IPS DF 6.9 (cell line): ENCODE measurements at places on chromosomes 3 and 15.

GRCh38 chr15:29743475-29743874, 78.8 kb downstream of the TJP1 start:
- DNase-seq, result no peak

GRCh38 chr15:60580650-60581376, 101.9 kb upstream of the ICE2 start:
- no peak for DNase-seq

DNA sequence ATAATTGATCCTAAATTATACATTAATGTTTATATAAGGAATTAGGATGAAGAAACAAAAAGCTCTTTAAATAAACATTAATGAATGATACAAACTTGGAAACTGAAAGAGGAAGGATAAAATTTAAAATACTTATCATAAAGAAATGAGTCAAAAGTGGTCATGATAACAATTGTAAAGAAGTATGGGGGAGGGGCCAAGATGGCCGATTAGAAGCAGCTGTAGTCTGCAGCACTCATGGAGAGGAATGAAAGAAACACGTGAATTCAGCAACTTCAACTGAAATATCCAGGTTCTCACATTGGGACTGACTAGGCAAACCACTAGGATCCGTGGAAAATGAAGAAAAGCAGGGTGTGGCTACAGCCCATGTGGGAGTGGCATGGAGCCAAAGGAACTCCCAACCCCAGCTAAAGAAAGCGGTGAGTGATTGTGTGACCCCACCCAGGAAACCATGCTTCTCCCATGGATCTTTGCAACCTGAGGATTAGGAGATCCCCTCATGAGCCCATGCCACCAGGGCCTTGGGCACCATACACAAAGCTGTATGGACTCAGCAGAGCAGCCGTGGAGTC, 13.1 kb upstream of the CP start:
- DNase-seq, result no peak

DNA sequence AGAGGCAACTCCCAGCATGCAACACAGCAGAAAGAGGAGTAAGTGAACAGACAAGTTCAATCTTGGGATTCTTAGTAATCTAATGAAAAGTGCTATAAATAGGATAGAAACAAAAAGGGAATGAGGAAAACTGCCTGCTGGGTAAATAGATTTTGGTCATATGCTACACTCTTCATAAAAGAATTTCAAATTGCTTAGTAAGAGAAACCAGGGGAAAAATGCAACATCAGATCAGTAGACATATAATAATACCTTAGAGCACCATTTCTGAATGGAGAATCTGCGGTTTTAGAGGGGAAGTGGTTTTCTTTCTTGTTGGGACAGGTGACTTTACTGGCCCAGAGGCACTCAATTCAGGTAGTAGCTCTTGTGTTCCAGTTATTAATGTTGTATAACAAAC, 13.4 kb upstream of the TBC1D5 start:
- no peak for DNase-seq

DNA sequence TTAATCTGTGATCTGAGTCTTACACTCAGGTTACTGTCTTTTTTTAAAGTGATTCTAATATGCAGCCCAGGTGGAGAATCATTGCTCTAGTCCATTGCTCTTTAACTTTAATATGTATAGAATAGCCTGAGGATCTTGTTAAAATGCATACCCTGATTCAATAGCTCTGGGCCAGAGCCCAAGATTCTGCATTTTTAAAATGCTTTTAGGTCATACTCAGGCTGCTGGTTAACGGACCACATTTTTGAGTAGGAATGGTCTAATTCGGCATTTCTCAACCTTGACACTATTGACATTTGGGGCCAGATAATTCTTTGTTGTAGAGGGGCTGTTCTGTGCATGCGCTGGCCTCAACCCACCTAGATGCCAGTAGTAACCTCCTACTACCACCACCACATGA, 20.9 kb upstream of the FSTL1 start:
- DNase-seq, result no peak

- no peak for DNase-seq
These were observed 118.2 kb upstream of the GOLIM4 start for GRCh38 chr3:168213920-168214319.

- peak; percentile 5 for DNase-seq
These were observed 111.0 kb upstream of the SYNPR start for GRCh38 chr3:63167113-63167512.

- no peak for DNase-seq
These were observed 54.3 kb upstream of the NEK10 start for GRCh38 chr3:27423463-27423862.

DNA sequence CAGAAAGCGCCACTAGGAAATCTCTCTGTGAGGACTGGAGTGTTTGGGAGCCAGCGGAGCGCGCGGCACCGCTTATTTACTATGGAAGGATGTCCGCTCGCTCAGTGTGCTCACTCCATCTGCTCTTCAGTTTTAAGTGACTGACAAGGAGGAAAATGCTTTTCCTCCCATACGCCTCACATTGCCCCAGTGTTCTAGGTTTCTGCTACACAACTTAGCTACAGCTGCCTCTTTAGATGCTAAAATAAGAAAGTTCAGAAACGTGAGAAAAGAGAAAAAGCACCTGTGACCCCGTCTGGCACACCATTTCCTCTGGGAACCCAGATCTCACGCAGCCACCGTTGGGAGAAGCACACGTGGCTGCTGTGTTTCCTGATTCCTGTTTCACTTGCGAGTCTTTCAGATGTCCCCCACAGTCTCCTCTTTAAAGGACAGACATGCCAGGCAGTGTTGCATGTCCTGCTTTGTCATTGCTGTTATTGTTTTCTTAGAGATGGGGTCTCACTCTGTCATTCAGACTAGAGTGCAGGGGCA, 11.7 kb upstream of the MUSTN1 start:
- DNase-seq, result no peak

DNA sequence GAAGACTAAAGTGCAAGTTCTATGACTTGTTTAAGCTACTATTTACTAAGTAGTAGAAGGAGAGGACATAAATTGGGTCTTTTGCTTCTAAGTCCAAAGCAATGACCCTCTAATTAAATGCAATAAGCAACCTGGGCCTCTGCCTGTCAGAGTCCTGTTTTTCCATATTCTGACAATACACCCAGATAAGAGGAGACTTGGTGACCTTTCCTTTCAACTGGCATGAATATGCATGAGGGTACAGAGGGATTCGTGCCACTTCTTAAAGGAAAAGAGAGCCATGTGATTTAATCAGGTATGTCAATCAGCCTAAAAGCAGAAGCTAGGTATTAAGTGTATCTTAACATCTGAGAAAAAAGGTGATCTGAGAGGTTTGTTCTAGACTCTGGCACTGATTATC, 50.7 kb upstream of the FGF7 start:
- peak; percentile 16 for DNase-seq

DNA sequence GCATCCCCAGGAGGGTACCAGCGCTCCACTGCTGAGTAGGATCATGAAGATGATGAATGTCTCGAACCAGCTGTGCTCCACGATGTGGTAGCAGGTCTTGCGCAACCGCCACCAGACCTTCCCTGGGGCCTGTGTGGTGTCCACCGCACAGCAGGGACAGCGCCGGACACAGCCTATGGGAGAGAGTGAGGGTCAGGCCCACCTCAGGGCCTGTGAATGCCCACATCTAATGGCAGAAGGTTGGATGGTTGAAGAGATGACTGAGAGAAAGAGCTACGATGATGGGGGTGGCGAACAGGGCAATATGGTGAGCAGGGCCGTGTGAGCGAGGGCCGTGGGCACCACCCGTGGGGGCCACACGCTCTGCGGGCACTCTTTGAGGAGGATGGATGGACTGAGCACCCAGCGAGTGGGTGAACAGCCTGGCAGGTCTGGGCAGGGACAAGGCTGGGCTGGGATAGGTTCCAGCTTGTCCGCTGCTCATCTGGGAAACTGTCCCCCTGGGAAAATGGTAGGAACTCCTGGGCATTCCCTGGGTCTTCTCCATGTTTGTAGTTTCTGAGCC, 74.1 kb downstream of the SCN5A start:
- DNase-seq, result no peak

- DNase-seq, result no peak
These were observed 77.4 kb downstream of the CD47 start for GRCh38 chr3:108013141-108014055.

GRCh38 chr15:52093539-52094510, 18.8 kb downstream of the BCL2L10 start:
- no peak for DNase-seq

DNA sequence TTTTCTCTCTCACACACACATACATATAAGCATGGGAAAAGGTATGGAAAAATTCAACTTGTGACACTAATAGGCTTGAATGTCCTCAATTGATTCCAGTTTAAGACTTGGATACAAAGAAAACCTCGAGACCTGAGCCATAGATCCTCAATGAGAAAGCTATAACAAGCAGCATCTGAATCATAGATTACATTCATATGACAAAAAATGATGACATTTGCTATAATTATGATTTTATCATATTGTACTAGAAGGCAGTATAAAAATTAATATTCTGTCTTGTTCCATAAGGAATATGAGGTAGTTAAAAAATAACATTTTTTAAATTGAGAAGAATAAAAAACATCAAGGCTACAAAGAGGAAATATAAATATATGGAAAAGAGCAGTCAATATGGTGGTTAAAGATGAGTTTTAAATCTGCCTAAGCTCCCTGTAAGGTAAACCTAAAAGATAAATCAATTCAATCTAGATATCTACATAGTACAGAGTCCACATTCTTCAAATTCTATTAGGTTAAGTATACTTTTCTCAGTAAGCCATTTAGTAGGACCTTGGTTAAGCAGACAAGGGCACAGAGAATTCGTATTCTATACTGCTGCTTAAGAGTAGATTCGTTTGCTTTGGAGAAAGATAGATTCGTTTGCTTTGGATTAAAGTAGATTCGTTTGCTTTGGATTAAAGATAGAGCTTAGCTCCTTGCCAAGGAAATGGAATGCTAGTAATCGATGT, 175.7 kb downstream of the STAG1 start:
- DNase-seq, result no peak

GRCh38 chr15:79240036-79240435, 42.5 kb upstream of the ANKRD34C start:
- no peak for DNase-seq

GRCh38 chr3:182052332-182052731, 340.6 kb downstream of the SOX2 start:
- no peak for DNase-seq

DNA sequence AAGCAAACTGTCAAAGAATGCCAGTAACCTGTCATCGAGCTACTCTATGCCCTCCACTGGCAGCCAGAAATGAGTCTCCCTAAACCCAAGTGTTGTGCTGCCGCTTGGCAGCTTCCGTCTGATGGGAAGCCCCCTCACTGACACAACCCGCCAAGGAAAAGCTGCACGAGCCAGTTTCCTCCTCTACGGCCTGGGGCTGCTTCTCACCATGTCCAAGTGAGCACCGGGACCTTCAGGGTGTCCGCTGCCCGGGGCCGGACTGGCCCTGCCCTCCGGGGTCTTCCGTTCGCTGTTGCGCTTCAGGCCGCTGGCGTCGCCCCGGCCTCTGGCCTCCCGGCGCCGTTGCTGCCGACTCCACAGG, 490 bp downstream of the TOMM70 start:
- no peak for DNase-seq

DNA sequence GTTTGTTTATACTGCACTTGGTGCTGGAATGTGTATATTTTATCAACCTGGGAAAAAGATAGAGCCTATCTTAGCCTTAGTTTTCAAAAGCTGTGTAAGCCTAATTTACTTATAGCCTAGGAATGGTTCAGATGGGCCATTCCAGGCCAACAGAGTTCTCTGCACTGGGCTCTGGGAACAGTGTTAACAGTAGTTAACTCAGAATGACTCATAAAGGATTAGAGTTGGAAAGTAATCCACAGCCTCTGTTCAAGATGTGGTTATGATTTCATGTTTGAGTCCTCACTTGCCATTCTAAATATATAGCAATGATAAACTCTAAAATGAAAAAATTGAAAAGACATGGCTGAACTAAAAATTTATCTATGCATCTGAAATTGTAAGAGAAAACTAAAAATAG, 22.6 kb upstream of the PEX5L start:
- no peak for DNase-seq

DNA sequence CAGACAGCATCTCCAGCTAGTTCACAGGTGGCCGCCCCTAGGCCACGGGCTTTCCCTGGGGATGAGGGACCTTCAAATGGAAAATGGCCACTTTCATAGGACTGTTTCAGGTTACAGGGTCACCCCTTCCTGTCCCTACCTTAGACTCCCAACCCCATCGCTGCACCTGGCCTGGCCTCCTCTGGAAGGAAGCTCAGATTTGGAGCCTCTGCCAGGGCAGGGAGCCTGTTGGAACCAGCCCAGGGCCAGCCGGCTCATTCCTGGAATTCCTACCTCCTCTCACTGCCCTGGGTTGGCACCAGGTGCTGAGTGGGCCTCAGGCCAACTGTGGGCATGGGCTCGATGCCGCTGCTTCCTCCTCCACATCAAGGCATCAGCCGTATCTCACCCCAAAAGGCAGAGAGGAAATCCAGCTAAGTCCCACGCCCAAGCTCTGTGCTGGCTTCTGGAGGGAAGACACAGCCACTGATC, 42.2 kb downstream of the KLHL25 start:
- no peak for DNase-seq
